Dermis blood vessel endothelial cell (primary cell): ENCODE measurements at places on chromosomes 2 and 18. TPM values are rescaled to one million over a fixed set of nuclear protein-coding genes. Genes with fewer than 3 reads are reported as not detected.

The IL18RAP gene
- not detected in 2 replicates for total RNA-seq

DNA sequence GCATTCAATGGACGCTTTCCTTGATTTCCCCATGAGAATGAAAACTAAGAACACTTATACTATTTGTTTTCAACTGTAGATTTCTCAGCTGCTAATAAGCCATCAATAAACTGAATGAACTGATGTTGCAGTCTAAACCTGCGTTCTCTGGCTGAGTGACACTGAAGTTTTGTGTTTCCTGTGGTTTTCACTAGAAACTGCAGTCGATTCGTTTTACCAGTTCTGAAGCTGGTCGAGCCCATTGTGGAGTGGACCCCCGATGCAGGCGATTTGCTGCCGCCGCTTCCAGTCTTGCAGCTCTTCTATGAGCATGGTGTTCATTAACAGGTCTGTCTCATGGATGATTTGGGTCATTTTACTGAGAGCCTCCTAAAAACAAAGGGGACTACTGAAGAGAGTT lies 50.6 kb upstream of the STAT1 start:
- no peak for DNase-seq

The MSTN gene
- total RNA-seq, result not detected in 2 replicates

The RUFY4 gene
- not detected in 2 replicates for total RNA-seq

DNA sequence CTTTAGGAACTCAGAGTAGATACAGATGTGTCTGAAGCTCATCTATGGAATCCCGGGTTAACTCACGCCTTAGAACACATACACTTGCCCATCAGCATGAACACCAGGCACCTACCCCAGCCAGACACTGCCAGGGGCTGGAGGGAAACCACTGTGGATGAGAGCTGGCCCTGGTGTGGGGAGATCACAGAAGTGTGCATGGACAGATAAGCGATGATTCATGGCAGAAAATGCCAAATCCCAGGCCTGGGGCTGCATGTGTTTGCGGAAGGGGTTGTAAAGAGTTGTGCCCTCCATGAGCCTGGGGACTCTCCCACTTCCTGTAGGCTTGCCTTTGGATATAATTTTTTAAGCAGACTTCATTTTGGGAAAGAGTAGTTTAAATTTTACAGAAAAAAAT lies 193.4 kb downstream of the FHOD3 start:
- DNase-seq, result no peak
